RPMI8226 (cell line): ENCODE measurements at places on chromosomes 7 and 10.
A peak's percentile ranks its signal among the peaks of the same experiment; 100 is the strongest.

- no peak for DNase-seq
These were observed 446.4 kb downstream of the SDK1 start for GRCh38 chr7:3747467-3747866.

DNA sequence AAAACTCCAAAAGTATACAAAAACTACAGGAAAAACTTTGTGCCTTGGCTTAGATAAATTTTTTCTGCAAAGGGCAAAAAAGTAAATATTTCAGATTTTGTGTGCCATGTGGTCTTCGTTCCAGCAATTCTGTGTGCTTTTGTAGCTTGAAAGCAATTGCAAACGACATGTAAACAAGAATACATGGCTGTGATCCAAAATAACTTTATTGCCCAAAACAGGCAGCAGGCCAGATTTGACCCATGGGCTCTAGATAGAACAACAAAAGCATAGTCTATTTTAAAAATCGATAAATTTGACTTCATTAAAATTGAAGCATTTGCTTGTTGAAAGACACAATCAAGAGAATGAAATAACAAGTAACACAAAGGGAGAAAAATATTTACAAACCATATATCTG lies 336.6 kb downstream of the HPSE2 start:
- no peak for DNase-seq

DNA sequence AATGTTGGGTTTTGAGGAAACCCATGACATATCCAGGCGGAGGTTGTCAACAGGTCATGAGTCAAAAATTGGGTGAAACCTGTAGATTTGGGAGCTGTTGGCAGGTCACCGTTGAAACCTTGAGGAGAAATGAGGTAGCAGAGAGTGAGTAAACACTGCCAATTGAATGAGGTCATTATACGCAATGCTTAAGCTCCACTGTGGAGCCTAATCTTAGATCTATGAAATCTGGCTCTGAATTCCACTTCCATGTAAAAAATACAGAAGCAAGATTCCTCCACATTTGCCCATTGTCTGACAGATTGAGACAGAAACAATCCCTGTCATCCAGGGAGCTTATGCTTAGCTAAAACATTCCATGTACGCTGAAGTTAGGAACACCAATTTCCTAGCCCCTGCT lies 76.0 kb upstream of the IL6 start:
- DNase-seq, result no peak

- no peak for DNase-seq
These were observed 573.5 kb downstream of the KIF20B start for GRCh38 chr10:90274721-90275468.

GRCh38 chr10:44161184-44161583 lies 223.7 kb downstream of the CXCL12 start:
- DNase-seq, result no peak

DNA sequence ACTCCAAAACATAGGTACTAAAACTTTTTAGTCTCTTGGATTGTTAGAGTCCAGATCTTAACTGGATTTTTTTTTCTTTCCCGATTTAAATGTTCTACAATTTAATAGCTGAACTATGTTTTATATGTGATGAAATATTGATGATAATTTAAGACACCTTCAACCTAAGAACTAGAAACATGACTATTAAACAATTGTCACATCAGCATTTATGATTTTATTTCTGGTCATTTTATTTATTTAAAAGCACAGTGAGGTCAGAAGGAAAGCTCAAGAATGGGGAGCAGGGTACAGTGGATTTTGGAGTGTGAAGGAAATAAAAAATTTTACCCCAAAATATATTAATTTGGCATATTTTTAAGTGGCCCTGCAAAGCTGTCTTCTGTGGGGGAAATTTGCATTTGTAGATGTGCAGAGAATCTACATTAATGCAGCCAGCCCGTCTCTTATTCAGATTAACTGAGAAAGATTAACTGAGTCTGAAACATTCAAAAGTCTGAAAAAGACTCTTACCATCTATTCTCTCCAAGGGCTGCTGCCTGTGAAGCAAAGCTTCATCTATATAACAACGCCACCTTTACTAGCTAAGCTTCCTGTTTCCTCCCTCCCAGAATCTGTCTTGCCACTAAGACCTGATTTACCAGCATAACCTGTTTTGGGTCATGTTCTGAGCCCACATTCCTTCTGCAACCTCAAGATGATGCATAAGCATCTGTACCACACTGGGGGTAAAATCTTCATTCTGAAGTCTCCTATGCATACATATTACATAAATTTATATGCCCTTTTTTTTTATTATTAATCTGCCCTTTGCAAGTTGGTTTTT lies 86.4 kb downstream of the TMEM106B start:
- no peak for DNase-seq

GRCh38 chr10:15293862-15294842 lies 76.9 kb downstream of the FAM171A1 start:
- DNase-seq, result no peak

- peak; percentile 21 for DNase-seq
These were observed 56.2 kb downstream of the EEPD1 start for GRCh38 chr7:36208997-36209813.

GRCh38 chr7:149310113-149310836 lies 48.3 kb downstream of the ZNF783 start:
- DNase-seq, result peak; percentile 71

DNA sequence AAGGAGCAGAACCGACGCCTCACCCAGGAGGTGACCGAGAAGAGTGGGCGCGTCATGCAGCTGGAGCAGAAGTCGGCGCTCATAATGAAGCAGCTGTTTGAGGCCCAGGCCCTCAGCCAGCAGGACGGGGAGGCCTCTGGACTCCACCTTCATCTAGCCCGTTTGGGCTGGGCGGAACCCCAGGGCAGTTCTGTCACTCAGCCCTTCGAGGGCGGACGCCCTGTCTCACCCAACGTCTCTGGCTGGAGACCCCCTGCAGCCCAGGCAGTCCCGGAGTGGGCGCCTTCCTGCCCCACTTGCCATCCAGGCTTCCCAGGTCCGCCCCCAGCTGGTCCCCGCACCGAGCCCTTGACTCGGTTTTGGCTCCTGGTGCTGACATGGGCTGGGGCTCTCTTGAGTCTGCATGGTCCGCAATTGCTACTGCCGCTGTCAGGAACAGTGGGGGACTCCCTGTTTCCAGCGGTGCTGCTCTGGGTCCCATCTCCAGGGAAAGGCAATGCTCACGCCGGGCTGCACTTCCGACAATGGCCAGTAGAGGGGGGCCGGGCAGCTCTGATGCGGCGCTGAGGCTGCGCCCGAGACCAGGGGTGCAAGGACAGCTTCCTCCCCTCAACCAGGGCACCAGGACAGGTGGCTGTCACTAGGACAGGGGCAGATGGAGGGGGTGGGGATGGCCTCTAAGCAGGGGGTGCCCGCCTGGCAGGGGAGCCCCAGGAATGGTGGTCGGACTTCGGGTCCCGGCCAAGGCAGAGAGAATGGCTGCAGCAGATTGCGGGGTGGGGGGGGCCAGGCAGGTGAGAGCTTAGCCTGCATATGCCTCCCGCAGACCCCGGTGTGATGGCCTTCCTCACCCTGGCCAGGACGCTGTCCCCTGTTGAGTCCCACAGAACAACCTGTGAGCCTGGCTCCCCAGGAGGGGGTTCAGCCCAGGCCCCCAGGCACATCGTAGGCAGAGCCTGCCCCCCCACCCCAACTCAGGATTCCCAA lies 71.2 kb upstream of the KCTD7 start:
- peak; percentile 71 for DNase-seq

DNA sequence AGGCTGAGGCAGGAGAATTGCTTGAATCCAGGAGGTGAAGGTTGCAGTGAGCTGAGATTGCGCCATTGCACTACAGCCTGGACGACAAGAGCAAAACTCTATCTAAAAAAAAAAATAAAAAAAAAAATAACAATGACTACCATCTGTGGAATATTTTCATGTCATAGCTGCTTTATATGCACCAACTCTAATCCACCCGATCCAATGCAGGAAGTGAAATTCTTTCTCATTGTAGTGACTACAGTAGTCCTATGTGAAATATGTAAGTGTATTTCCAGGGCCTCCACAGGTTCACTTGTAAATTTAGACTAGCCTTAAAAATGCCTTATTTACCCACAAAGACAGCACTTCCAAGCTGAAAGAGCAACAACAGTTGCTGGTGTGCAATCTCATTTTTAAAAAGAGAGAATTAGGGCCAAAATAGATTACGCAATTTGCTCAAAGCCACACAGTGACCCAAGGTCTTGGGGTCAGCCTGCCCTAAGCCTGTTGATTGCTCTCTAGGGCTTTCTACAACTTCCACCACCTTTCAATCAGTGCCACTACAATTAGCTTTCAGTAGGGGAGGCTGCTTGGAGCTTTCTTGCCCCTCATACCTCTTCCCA lies 25.8 kb upstream of the EGFR start:
- no peak for DNase-seq

- no peak for DNase-seq
These were observed 45.7 kb downstream of the POLR3A start for GRCh38 chr10:77983384-77984341.

GRCh38 chr7:2668401-2668800 lies 19.6 kb upstream of the AMZ1 start:
- DNase-seq, result no peak

DNA sequence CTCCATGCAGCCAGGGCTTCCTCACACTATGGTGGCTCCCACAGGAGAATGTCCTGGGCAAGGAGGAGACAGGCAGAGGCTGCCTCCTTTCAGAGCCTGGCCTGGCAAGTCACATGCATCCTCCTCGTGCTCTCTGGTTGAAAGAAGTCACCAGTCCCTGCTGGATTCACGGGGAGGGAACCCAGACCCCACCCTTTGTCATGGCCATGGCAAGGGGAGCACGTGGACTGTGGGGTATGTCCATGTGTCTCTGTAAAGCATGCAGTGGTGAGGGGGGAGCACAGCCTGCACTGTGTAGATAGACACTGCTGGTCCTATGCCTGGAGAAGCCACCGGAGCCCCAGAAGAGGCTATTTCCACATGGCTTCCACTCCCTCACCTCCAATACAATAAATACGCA lies 225.0 kb downstream of the TCERG1L start:
- no peak for DNase-seq

DNA sequence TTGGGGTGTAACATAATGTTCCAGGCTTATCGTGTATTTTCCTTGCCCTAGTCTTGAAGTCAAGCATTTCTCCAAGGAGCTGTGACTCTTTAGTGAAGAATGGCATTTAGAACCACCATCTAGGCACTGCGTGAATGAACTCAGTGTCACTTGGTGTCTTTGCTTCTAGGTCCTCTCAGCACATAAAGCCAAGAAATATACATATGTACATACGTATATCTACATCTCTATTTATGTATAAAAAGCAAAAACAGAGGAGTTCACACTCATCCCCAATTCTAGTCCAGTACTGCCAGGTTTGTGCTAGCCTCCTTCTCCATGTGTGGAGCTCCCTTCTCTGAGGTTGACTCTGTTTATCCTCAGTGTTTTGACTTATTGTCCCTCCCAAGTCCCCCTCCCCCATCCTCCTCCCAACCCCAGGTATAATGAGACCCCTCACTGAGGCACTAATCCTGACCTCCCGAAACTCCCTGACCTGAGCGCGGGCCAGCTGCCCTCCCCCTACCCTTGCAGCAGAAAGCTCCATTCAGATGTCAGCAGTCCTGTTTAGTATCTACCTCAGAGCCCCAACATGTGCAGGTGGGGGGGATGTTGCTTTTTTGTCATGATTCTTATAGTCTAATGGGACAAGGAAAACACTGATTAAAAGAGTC lies 61.5 kb downstream of the GDI2 start:
- DNase-seq, result no peak

DNA sequence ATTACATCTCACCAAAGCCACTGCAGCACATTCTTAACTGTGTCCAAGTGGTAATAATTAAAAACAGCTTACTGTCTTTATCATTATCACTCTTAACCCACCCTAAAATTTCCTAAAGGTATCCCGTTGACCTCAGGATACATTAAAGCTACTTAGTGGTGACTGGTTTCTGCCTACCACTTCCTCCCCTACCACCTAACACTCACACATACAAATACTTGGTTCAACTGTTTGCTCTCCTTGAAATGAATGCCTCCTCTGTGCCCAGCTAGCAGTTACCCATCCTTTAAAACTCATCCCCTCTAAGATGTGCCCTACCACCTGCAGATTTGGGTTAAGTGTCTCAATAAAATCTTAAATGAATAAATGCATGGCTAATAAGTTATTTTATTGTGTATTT lies 7.1 kb downstream of the PCGF5 start:
- no peak for DNase-seq

- DNase-seq, result no peak
These were observed 315.2 kb downstream of the GATA3 start for GRCh38 chr10:8369666-8370065.

DNA sequence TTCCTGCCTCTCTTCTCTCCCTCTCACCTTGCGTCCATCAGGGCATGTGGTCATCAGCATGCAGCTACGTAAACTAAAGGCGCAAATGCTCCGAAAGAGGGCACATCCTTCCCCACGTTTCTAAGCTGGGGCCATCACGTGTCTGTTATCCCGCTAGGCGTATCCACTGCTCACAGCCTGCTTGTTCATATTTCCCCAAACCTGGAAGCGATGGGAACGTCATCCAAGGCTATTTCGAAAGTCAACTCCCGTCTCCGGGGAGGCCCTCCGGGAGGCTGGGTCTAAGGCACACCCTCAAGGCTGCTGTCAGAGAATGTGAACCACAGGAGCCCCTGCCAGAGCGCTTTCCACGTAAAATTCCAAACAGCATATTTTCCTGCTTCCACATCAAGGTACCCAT lies 199.2 kb downstream of the DIP2C start:
- no peak for DNase-seq

DNA sequence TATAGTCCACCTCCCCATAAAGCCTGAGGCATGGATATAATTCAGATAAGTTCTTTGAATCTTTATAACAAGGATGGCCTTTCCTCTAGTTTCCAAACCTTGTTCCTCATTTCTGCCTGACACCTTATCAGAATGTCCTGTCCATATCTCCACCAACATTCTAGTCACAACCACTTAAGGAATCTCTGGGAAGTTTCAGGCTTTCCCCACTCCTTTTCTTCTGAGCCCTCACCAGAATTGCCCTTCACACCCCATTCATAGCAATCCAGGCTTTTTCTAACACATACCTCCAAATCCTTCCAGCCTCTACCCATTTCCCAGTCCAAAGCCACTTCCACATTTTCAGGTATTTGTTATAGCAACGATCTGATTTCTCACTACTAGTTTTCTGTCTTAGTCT lies 18.0 kb upstream of the DIP2C start:
- no peak for DNase-seq

DNA sequence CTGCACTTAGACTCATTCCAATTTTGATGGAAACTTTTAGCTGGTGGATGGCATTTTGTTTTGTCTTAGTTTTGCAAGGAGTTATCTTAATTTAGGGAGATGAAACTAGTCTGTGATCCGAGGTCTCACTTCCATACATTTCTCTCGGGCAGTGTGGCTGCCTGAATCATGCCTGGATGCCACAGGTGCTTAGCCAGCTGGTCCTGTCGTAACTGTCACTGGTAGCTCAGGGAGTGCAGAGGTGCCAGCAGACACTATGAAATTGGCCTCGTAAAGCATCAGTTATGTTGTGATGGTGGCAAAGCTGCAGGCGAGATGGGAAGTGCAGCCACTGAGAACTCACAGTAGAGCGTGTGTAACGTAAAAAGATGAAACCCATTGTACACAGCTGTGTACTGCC lies 74.9 kb downstream of the EGFR start:
- DNase-seq, result no peak

- no peak for DNase-seq
These were observed 28.2 kb downstream of the NDUFB2 start for GRCh38 chr7:140724706-140725105.
